ENCODE measurements at places on chromosomes 7 and 10. TPM values are rescaled to one million over a fixed set of nuclear protein-coding genes. Genes with fewer than 3 reads are reported as not detected.

- DNase-seq: no peak
These were observed 12.3 kb downstream of the BTAF1 start for GRCh38 chr10:91935886-91936285.

DNA sequence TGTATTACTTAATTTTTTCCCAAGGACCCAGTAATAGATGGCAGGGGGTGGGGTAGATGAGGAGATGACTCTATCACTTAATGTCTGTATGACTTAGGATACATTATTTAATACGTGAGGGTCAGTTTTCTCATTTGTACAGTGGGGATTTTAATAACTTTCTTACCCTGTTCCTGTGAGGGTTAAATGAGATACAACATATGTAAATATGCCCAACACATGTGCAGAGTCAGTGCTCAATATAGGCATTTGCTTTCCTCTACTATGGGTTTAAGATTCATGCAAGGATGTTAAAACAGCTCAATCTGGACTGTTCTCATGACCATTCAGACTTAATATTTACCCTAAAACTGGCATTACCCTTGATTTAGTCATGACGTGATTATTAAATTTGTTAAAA lies 31.2 kb downstream of the ST7 start:
- no peak for DNase-seq

PTF1A gene
- polyA plus RNA-seq: not detected

DNA sequence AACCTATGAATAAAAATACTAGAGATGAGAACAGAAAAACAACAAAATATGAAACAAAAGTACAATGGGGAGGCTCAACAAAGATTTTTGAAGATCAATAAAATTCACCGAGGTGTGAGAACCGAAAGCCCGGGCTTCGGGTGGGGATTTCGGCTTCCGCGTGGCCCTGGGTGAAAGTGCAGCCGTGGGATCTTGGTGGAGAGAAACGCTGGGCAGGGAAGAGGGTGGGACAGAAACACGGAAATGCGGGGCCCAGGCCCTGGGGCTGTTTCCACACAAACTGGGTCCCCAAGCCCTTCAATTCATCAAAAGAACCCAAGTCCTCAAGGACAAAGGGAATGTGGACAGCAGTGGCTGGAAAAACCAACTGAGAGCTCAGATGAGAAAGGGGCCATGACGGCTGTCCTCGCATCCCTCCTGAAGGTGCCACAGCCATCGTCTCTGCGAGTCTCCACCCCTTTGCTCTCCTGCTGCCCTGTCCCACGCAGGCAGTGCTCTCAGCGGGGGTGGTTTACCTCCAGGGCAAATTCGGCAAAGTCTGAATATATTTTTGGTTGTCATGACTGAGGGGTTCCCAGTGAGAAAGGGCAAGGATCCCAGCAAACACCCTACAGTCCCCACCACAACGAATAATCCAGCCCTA lies 19.7 kb downstream of the FOXL3 start:
- DNase-seq: no peak

DNA sequence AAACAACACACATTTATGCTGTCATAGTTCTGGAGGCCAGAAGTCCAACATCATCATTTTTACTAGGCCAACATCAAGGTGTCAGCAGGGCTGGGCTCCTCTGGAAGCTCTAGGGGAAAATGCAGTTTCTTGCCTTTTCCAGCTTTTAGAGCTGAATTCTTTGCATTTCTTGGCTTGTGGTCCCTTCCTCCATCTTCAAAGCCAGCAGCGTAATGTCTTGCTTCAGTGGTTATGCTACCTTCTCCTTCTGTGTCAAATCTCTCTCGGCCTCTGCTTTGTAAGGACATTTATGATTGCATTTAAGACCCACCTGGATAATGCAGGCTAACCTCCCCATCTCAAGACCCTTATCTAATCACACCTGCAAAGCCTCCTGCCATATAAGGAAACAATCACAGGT lies 66.5 kb upstream of the ANKRD1 start:
- DNase-seq: no peak

DNA sequence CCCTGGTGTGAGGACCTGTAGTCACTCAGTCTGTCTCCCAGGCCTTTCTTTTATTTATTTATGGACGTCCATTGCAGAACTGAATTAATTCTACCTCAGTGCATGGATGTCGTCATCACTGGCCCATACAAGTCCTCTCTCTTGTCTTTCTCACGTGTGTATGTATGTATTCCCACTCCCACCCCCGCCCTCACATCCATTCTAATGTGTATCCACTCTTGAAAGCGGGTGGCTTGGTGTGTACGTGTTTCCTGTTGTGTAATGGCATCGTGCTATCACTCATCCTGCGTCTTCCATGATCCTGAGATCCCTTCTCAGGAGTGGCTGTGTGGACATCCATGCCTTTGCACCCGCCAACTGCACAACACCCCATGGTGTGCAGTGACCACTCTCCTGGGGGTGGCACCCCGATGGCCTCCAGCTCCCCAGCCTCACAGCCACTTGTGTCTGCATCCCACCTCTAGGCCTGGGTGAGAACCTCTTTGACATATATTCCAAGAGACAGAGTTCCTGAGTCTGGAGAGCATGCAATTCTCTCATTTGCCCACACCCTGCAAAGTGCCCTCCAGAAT lies 3.0 kb upstream of the AOC1 start:
- no peak for DNase-seq

Data from left lung (tissue), 14 donors.